Cerebellar cortex (tissue), 1 donor: ENCODE measurements at places on chromosomes 5 and 9.
A peak's percentile ranks its signal among the peaks of the same experiment; 100 is the strongest.

GRCh38 chr5:119396030-119396664 lies 40.3 kb downstream of the TNFAIP8 start:
- DNase-seq = no peak

GRCh38 chr5:67917561-67917960 lies 298.0 kb upstream of the PIK3R1 start:
- DNase-seq = no peak

DNA sequence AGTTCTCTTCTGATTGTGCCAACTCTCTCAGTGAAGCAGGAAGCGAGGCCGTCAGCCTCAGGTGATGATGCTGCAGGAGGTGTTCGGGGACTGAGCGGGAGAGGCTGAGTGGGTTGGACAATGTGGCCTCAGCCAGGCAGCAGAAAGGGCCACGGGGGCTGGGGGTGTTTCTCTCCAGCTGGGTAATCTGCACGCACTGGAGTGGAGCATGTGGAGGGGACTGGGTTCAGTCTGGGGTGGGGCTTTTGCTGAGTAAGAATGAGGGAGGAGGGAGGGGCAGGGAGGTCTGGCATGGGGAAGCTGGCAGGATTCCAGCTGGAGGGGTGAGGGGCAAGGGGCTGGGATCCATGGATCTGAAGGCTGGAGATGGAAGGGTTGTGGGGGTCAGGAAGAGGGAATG lies 60.8 kb upstream of the PHYKPL start:
- no peak for DNase-seq

DNA sequence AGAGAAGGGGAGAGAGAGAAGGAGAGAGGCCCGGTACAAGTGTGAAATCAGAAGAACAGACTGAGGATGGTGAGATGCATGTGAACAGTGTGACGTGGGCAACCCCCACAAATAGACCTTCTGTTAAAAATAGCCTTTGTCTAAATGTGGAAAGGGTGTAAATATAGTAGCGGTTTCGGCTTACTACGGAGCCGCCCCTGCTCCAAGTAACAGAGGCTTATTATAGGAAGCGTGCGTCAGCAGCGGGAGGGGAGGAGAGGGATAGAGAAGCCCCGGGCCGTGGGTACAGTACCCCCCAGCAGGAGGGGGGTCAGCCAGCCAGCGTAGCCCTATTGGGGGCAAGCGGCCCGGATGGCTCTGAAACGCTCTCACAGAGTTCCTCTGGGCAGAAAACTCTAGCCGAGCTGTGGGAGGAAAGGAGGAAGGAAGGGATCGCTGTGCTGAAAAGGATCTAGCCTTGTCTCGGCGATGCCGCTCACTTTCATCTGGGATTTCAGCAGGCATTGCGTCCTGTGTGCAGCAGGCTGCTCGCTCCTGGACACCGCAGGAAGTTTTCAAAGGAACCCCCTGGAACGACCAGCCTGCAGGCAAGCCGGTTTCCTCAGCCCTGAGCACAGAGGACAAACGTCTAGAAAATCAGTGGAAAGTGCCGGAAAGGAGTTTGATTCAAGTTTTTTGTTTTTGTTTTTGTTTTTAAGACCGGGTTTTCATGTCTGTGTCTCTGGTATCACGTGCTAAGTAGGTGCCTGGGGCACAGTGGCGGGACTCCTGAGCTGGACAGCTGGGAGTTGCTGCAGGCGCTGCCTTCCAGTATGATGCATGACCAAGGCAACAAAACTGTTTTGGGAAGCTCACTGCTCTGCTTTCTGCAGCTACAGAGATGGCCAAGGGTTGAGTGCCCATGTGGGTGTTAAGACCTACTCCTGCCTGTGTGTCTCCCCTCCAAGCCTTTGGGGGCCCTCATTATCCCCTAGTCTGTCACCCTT lies 146.6 kb downstream of the SEC61B start:
- peak; percentile 66 for DNase-seq

- DNase-seq = no peak
Measured at GRCh38 chr5:106393276-106393675, 1277.5 kb downstream of the EFNA5 start.

- DNase-seq = peak; percentile 62
Measured at GRCh38 chr9:91193658-91194391, 167.9 kb downstream of the AUH start.

DNA sequence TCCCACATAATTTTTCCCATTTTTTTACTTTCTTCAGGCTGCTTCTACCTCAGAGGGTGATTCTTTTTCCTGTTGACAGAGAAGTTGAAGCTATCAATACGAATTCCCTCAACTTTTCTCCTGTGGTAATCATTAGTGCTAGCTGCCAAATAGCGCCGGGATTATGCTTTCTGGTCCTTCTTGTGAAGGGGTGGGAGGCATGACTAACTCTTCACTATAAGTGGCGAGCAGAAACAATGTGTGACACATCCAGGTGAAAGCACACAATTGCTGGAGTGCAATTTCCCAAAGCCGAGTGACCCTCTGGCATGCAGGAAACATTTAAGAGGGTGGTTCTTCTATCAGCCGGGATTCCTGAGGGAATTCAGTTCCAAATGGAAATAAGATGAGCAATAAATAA lies 56.0 kb downstream of the TRPC7 start:
- DNase-seq = no peak
